ENCODE measurements at places on chromosomes 3 and 15. TPM values are rescaled to one million over a fixed set of nuclear protein-coding genes. Genes with fewer than 3 reads are reported as not detected.

GRCh38 chr15:81859737-81860516, 185.9 kb downstream of the MEX3B start:
- DNase-seq = no peak

- DNase-seq = no peak
These were observed 121.9 kb downstream of the TMEM266 start for GRCh38 chr15:76181705-76182107.

Gene CLRN1
- not detected for total RNA-seq

Gene TOMM70
- 63.7 TPM for total RNA-seq

Gene CD200
- 4.0 TPM for total RNA-seq

DNA sequence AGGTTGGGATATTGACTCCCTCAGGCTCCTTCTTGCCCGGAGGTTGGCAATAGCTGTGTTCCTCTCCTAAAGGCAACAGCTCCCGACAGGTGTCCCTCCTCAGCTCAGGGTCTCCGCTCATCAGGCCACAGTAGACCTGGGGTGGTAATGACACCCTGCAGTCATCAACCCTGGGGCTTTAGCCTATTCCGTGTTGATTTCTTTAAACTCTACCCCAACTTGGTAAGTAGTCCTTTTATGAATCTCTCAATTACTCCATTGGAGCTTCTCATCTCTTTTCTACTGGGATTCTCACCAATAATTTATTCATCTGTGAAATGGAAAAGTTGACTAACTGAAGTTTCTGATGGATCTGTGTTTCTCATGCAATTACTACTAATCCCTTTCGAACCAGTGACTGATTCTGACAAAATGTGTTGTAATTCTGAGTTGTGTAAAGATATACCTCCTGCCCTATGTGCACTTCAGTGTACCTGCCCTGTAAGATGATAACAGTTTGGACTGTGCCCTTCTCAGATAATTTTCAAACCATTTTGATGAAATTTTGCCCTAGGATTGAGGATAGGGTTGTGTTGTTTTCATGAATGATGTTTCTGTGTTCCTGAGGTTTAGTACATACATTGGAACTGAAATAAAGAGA, 89.7 kb downstream of the RPL39L start:
- no peak for DNase-seq

DNA sequence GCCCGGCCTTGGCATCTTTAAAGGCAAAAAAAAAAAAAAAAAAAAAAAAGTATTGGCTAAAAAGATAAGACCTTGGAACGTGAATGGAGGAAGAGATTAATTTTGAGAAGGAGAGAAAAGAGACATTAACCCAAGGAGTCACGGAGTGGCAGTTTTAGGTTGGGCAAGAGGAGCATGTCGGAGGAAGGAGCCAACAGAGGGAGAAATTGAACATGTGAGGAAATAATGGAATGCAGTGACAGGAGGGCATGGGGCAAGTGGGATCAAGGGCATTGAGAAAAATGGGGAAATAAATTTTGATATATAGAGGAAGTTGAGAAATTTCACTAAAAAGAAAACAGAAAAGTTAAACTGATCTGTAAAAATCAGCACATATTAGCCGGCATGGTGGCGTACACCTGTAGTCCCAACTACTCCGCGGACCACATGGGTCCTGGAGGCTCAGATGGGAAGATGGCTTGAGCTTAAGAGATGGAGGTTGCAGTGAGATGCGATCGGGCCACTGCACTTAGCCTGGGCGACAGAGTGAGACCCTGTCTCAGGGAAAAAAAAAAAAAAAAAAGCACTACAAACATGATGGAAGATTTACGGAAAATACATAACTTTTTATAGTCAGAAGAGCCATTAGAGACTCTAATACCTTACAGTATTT, 1.2 kb downstream of the HAUS2 start:
- DNase-seq = no peak

Gene C3orf18
- 7.4 TPM for total RNA-seq

DNA sequence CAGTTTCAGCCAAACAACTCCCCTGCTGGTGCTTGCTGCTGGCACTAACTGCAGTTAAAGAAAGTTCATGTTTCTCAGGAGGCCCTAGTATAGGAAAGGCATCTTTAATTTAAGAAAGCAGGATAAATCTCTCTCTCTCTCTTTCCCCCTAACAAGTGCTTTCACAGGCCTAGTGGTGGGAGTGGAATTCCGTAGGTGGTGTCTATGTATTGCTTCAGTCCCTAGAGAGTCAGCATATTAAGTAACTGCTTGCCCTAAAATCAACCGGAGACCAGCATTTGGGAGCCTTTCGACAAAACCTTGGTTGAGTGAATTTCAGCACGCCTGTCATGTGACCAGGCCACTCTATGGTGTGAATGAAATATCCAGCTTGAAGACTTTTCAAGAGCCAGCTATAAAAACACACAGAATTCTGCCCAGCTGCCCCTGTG, 169.2 kb upstream of the TGFBR2 start:
- DNase-seq = no peak

- no peak for DNase-seq
These were observed 1.5 kb upstream of the NMNAT3 start for GRCh38 chr3:139679220-139679775.

Gene CCNB2
- total RNA-seq = 99.2 TPM

Gene GPR62
- total RNA-seq = not detected

Gene RPL35A
- 1,880 TPM for total RNA-seq

Gene MAPKAPK3
- total RNA-seq = 88.2 TPM
